ENCODE measurements at places on chromosomes 11 and 22. TPM values are rescaled to one million over a fixed set of nuclear protein-coding genes. Genes with fewer than 3 reads are reported as not detected.

Gene NPTXR
- 1.3 TPM for total RNA-seq

Gene CARD18
- total RNA-seq: not detected

Gene ESRRA
- total RNA-seq: 21.6 TPM

Gene CFAP300
- 12.7 TPM for total RNA-seq

Gene FOLR1
- total RNA-seq: 0.18 TPM

Gene VWA5A
- total RNA-seq: 20.5 TPM

Gene TRIM22
- total RNA-seq: 93.1 TPM

Gene CRYBB3
- total RNA-seq: not detected

GRCh38 chr11:75667831-75668450 lies 897 bp downstream of the MAP6 start:
- peak; percentile 40 for DNase-seq

DNA sequence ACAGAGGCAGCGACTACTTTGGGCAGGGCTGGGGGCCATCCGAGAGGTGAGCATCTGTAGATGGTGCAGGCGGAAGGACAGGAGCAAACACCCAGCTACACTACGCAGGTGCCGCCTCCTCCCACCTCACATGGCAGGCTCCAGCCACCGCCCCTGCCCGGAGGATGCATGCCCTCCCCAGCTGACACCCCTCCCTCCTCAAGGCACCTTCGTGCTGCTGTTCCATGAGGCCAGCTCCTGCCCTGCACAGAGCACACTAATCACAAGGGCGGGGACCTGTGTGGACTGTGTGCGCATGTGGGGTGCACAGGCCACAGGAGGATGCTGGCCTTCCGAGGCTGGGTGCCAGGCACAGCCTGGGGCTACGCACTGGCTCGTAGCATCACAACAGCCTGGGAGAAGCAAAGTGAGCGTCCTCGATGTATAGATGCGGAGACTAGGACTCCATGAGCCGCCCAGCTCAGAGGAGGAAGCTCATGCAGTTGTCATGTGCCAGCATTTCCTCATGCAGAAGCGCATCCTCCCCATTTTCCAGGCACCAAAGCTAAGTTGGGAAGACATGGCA lies 32.8 kb upstream of the HMOX1 start:
- DNase-seq: no peak

DNA sequence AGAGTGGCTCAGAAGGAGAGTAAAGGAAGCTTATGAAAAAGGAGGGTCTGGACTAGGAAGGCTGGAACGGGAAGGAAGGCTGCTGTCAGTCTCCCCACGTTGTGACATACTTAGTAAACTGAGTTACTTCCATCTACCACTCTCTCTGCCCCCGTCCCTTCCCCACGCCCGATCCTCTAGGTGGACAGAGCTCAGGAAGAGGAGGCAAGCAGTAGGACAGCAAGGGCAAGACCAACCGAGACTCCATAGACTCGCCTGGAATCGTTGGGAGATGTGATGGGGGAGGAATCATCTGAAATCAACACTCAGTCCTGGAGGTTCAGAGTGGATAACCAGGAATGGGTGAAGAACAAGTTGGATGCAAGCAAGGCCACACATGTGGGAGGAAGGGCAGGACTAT lies 240.7 kb downstream of the BUD13 start:
- DNase-seq: no peak

GRCh38 chr11:125315079-125315740 lies 150.7 kb downstream of the PKNOX2 start:
- DNase-seq: peak; percentile 65

DNA sequence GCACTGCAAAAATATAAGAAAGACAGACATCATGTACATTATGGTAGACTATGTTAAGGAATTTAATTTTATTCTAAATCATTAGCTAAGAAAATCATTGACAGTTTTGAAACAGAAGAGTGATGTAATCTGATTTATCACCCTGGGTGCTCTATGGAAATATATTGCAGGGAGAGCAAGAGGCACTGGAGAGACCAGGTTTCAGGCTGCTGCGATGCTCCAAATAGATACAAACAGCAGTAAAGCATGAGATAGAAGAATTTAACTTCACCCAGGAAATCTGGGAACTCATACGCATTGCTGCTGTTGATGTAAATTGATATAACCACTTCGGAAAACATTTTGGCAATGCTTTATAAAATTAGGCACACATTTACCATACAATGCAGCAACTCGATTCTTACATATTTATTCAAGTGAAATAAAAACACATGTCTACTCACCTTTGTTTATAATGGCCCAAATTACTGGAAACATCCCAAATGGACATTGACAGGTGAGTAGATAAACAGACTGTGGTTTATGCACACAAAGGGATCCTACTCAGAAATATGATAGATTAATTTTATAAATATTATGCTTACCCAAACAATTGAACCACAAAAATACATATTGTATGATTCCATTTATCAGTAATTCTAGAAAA lies 535.1 kb upstream of the CHORDC1 start:
- no peak for DNase-seq

GRCh38 chr11:57131080-57131790 lies 50.5 kb upstream of the LRRC55 start:
- DNase-seq: peak; percentile 29

DNA sequence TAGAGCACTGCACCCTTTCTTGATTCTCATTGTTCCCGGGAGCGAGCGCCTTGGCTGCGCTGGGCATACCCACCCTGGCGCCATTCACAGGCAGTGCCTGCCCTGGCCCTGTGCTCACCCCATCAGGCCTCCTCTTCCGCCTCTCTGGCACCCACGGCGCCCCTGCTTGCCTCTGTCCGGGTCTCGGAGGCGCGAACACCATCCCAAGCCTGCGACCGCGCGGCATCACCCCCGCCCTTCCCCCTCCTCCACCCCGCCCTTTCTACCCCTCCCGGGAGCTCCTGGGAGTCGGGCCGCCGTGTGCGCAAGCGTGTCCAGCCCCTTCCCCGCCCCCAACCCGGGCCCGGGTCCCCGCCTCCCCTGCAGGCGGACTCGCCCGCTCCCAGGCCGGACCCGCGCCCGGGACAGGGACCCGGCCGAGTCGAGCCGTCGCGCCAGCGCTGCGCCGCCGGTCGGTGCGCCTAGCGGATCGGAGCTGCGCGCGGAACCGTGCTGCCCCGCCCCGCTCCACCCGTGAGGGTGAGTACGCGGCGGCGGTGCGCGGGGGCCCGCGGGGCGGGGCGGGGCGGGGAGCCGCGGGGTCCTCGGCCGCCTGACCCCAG lies at the start of gene ST3GAL4:
Gene ST3GAL4 (plus strand): TSS at position 363 of the 602 bp plus-strand sequence. CDS start 50,470 bp downstream, outside the sequence.
- DNase-seq: peak; percentile 56

- DNase-seq: peak; percentile 33
Observed at GRCh38 chr22:22235558-22235957, 9.0 kb upstream of the VPREB1 start.

DNA sequence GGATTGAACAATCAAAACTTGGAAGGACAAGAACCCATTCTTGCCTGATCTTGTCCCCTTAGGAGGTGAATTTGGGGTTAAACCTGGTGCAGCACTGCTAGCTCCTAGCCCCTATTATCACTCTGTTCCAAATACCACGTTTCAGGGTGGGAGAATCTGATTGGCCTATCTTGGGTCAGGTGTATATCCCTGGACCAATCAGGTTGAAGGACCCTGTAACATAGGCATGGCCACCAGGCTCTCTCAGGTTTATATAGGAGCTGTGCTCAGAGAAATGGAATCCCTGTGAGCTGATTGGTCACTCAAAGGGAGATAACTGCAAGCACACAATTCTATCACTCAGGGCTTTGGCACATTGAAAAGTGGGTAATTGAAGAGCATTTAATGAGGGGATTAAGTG lies 26.6 kb upstream of the AMPD3 start:
- no peak for DNase-seq

GRCh38 chr11:19670030-19670791 lies 42.4 kb upstream of the NAV2 start:
- DNase-seq: peak; percentile 33

DNA sequence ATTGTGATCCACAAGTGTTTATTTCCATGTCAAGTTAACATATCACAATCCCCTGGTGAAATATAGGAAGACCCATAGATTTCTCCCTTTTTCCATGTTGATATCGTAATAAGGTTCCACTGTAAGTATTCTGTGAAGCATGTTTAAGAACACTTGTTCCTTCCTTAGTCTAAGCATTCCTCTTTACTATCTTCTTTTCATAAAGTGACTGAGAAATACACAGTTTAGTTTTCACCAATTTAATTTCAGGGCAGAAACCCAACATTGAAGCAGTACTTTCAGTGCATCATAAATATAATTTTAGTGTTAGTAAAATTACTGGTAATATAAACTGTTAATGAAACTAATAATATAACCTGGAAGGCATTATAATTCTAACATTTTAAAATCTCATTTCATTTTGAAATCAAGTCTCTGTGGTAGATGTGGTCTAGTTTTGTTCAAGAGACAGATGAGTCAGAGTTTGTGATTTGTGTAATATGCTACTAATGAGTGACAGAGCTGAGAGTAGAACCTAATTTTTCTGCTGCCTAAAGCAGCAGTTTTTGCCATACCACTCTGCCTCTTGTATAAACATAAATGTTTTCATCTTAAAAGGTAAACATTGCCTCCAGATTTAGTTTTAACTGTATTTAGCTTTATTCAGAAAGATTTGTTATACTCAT lies 79.4 kb downstream of the ATM start:
- no peak for DNase-seq

DNA sequence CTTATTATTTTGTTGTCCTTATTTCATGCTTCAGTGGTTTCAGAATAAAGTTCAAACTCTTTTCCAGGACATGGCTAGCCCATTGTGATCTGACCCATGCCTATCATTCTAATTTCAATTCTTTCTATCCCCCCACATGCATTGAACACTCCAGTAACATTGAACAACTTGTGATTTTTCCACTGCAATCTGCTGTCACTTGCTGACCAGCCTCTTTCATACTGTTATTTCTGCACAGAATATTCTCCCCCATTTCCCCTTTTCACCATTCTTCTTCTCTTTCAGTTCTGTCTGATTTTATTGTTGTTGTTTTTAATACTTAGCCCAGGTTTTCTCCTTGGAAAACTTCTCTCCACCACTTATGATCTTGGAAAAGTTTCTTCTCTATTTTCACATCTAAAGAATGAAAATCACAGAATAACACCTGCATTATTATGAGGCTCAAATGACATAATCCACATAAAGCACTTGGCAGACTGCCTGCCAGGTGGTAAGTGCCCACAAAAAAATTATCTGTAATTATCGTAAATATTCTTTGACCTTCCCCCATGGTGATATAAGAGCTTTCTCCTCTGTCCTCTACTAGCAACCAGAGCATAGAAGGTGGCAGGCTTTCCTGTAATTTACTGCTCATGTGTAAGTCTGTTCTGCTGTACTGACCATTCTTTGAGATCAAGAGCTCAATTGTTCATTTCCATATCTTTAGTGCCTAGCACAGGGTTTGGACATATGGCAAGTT lies 51.9 kb upstream of the EED start:
- DNase-seq: no peak

GRCh38 chr22:43567691-43568324 lies 156.0 kb downstream of the MPPED1 start:
- DNase-seq: no peak

DNA sequence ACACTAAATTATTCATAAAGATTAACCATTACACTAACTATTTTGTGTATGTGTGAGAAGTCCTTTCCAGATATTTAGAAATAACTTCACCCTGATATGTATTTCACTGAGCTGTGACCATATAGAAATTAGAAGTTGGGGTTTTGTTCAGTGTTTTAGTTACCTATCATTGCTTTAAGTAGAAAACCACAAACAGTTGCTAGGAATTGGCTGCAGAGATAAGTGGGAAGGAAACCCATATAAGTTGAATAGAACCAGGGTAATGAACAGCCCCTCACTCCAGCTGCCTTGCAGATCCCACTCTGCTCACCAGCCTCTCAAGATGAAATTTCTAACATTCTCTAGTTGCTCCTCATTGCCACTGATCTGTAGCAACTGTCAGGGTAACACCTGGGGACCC lies 10.3 kb downstream of the SRSF8 start:
- DNase-seq: no peak

DNA sequence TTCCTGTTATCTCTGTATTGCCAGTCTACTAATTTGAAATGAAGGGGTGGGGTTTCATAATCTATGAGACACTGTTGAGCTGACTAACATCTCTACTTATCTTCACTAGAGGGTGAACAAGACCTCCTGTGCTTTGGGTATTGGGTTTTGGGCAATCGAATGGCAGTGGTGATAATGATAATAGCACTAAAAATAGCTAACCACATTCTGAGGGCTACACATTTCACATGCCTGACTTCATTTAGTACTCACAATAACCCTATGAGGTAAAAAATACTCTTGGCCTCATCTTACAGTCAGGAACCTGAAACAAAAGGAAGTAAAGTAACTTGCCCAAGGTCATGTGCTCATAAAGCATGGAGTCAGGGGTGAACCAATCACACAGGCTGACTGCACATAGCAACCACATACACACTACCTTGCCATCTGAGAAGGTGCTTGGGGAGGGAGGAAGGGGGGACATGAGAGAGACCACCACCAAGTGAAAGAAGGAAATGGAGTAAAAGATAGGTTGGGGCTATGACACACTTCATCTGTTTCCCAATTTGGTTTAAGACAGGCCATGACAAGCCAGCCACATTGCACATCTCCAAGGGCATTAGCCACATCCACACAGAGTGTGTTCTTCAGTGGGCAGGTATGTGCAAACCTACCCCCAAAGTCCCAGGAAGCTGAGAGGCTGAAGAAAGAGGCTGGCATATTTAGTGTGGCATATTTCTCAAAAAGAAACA lies 387.6 kb upstream of the DDI1 start:
- DNase-seq: peak; percentile 86

DNA sequence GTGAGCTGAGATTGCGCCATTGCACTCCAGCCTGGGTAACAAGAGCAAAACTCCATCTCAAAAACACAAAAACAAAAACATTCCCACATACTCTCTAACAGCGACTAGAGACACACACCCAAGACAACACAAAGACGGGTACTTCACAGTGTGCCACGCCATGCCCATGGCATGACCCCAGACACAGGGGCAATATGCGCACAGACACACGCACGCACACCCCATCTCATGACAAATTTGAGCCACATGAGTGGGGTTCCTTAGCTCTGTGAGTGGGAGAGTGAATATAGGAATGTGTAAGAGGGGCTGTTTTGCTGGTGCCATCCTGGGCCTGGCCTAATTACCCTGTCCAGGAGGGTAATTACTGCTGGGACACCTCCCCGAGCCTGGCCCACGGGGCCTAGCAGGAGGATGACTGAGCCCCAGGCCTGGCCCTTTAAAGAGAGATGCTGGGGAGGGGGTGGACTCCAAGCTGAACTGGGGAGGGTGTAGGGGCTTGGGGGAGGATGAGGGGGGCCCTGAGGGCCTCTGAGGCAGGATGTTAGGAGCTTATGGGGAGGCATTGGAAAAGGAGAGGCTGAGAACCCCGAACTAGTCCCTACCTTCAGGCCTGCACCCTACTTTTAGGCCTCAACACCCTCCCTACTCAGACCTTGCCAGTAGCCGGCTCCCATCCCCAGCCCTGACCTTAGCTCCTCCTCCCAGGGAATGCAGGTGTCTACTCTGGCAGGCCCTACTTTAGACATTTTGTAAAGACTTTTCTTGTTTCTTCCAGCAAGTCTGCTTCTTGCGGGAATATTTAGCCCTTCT lies 1.5 kb downstream of the LTBP3 start:
- DNase-seq: no peak

- DNase-seq: no peak
Observed at GRCh38 chr22:49953027-49953679, 7.4 kb upstream of the PIM3 start.
